ENCODE measurements at places on chromosomes 2 and 18. TPM values are rescaled to one million over a fixed set of nuclear protein-coding genes. Genes with fewer than 3 reads are reported as not detected.

- no peak for DNase-seq
Measured at GRCh38 chr2:177584030-177584692, 191.6 kb downstream of the AGPS start.

DNA sequence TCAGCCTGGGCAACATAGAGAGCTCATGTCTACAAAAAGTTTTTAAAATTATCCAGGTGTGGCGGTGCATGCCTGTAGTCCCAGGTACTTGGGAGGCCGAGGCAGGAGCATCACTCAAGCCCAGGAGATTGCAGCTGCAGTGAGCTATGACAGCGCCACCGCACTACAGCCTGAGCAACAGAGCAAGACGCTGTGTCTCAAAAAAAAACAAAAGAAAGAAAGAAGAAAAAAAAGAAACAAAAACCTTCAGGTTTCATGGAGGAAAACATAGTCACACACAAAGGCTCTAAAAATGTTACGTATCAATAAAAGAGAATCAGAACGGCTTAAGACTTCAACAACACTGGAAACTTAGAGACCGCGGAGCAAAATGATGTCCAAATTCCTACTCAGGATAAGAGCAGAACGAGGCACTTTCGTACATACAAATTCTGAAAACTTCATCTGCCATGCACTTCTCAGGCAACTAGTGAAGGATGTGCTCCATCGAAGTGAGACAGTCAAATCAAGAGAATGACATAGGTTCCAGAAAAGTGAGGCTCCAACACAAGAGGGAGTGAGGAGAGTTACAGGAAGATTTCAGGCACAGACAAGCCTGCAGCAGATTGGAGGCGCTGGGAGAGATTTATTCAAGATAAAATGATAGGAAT lies 4.4 kb downstream of the HDLBP start:
- no peak for DNase-seq

DNA sequence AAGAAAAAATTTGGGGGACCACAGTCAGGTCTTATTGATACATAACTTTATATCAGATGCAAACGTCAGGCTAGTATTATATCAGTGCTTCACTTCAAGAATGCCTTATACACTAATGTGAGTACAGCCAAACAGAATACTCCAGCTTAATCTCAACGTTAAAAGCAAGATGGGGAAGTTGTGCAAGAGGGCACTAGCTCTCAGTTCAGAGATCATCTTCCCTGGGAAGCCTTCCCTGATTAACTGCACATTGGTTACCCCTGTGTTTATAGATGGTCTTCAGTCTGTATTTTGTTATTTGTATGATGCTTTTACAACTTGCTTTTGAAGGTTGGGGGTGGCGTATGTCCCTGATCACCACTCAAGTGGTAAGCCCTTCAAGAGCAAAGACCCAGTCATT lies 11.4 kb downstream of the EPAS1 start:
- no peak for DNase-seq

SERPINB10 gene
- total RNA-seq, result 0.93 TPM
